ENCODE measurements at places on chromosomes 2 and 18. TPM values are rescaled to one million over a fixed set of nuclear protein-coding genes. Genes with fewer than 3 reads are reported as not detected.

The CNOT11 gene
- 55.1 TPM for total RNA-seq

The PLB1 gene
- total RNA-seq = 7.4 TPM

- no peak for DNase-seq
Observed at GRCh38 chr2:44679584-44679983, 261.9 kb upstream of the SIX3 start.

DNA sequence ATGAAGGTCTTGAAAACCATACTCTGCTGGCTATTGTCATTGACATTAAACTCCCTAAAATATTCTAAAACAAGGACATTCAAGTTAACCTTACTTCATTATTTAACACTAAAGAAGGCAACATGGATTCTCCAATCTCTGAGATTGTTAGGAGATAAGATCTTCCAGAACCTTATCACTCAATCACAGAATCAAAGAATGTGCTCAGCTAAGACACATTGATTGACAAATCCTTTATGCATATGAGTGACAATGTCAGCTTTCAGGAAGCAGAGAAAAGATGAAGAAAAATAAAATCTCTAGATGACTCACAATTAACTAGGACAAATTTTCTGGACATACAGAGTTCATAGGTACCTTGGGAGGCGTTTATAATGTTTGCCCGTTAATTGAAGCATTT is 787.2 kb downstream of the TSN start:
- no peak for DNase-seq

The CDKL4 gene
- 0.95 TPM for total RNA-seq

GRCh38 chr2:240107477-240107796 is 28.7 kb downstream of the COPS9 start:
- no peak for DNase-seq

DNA sequence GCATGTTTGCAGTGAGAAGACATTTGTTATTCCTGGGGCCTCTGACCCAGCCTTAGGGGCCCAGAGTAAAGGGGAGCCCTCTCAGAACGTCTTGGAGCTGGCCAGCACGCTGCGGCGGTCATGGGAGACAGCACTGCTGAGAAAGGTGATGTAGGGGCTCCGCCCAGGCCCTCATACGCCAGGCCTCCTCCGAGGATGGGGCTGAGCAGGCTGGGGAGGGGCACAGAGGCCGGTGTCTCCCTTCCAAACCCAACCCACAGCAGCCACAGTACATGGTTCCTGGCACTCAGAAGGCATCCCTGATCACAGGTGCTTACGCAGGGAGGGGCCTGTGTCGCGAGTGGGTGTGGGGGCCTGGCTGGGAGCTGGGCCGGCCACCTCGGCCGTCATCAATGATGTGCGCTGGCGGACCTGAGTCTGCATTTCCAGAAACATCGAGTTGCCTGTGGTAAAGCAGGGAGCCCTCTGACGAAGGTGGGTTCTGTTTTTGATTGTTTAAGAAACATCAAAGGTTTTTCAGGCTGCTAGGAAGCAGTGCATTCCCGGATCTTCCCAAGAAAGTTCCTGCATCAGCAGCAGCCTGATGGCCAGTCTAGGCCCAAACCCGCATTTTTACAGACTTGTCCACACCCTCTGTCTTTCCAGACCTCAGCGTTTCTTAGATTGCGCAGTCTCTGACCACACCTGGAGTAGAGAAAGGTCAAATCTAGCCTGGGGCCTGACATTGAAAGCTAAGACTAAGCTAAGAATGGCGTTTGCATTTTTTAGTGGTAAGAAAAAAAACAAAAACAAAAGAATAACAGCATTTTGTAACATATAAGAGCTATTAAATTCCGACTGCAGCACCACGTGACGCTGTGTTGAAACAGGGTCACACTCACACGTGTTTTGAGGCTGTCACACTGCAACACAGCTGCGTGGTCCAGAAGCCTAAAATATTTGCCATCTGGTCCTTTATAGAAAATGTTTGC is 51.2 kb upstream of the PXDN start:
- DNase-seq = no peak

DNA sequence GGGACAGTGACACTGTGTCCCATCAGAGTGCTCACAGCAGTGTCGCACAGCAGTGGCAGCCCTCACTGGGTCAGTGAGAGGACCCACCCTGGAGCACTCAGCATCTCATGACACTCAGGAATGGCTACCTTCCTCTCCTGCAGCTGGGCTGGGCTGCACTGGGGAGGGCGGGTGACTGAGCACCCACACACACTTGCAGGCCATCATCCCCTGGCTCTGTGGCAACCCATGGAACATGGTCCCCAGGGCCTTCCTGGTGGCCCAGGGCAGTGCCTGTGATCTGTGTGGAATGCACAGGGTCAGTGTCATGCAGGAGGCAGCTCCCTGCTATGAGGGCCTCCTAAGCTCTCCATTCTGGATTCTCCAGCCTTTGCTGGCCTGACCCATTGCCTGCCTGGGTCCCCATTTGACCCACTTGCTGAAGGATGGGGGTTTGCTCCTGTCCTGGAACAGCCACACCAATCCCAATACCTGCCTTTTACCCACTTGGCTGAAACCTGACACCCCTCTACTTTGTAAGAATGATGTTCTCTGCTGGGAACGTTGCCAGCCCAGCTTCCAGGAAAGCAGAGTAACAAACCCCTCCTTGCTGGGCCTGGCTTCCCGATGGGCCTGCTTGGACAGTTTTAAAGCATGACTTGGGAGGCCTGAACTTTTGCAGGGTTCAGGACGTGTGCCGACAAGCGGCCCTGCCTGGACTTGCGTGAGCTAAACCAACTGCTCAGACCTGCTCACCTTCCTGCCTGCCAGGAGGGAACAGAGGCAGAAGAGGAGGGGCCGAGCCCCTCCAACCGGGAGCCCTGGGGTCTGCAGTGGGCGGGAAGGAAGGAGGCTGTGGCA is 13.7 kb downstream of the HS6ST1 start:
- DNase-seq = no peak

The KIAA2012 gene
- not detected for total RNA-seq

The RPIA gene
- 13.3 TPM for total RNA-seq

Measured in SK-MEL-5 (cell line).